ENCODE measurements at places on chromosomes 11 and 22. TPM values are rescaled to one million over a fixed set of nuclear protein-coding genes. Genes with fewer than 3 reads are reported as not detected.

- peak; percentile 41 for DNase-seq
Measured at GRCh38 chr11:72430741-72431570, 3.4 kb downstream of the CLPB start.

GRCh38 chr11:45932217-45932616 lies 9.8 kb downstream of the LARGE2 start:
- DNase-seq = no peak

- DNase-seq = no peak
Measured at GRCh38 chr11:16097543-16097942, 258.8 kb downstream of the SOX6 start.

DNA sequence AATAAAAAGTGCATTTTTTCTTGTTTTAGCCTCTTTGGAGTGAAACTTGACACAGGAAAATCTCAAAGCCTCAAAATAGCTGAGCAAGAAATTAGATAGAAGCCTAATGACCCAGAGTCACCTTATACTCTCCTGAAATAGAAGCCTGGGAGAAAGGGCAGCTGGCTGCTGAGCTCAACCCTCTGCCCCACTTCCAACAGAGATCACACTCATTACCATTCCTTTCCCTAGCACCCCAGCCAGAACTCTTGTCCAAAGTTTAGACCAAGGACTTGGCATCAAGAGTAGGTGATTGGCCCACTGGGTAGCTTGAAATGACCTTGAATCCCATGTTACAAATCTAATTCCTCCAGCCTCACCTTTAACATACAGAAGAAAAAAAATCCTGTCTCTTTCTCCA lies 62.7 kb upstream of the AMOTL1 start:
- DNase-seq = no peak

DNA sequence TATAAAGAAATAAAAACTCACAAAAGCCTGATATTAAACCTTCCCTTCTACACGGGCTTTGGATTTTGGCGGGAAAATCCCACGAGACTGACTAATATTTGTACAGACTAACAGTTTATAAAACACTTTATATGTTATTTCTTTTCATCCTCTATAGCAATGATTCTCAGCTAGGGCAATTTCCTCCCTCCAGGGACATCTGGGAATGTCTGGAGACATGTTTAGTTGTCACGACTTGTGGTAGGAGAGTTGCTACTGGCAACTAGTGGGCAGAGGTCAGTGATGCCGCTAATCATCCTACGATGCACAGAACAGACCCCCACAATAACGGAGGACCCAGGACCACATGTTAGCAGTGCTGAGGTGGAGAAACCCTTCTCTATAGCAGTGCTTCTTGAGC lies 304.8 kb upstream of the PITPNB start:
- no peak for DNase-seq

- DNase-seq = no peak
Measured at GRCh38 chr11:59219836-59220235, 7.1 kb upstream of the MPEG1 start.

DNA sequence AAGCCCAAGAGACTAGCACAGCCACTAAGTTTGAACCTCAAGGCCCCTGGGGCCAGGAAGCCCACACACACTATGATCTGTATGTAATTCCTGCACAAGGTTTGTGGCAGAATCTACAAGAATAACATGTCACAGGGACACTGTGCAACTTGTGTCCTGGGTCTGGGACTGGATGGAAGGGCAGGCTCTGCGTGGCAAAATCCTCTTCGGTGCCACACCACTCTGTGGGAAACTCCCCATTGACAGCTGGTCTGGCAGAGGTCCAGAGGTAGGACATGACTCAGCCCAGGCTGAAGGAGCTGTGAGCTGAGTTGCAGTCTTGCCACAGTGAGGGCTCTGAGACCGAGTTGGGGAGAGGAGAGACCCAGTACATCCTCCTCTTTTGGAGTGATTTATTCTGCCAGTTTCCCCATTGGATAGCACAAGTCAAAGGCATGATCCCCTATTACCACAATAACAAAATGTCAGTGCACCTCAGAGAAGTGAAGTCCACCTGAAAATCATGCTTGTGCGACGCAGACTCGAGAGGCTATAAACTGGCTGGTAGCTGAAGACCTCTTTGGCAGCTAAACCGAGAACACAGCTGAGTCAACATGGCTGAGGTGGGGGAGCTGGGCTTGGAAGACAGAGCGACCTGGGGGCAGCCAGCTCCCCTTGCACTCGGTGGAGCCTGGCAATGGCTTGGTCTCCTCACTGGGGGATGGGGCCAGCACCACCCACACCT lies 23.3 kb upstream of the SERPIND1 start:
- peak; percentile 64 for DNase-seq

DNA sequence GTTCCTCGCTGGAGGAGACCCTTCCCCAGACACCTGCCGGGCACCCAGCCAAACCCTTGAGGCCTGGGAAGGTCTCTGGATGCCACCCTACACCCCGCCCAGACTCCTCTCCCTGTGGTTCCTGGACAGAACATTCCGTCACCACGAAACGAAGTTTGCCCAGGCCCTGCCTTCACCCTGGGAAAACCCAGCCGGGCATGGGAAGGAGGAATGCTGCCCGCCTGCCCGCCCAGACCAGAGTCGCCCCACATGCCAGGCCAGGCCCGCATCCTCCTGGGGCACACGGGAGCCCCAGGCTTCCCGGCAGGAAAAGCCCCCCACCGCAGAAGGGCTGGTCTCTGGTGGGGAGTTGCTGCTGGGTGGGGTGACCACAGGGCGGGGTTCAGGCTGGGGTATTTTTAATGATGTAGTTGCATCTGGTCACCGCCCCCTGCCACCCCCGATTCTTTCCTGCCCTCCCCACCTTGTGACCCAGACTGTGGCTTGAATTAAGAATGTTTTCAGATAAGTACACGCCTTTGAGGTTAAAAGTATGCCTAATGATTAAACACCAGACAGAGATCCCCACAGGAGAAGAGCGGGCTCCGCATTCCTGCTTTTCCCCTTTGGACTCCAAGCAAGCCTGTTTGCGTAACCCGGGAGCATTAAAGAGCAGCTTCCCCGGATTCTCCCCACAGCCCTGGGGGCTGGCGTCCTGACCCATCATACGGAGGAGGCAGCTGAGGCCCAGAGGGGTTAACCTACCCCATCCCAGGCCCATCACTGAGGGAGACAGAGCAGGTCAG lies 44.6 kb upstream of the PPARA start:
- peak; percentile 85 for DNase-seq

DNA sequence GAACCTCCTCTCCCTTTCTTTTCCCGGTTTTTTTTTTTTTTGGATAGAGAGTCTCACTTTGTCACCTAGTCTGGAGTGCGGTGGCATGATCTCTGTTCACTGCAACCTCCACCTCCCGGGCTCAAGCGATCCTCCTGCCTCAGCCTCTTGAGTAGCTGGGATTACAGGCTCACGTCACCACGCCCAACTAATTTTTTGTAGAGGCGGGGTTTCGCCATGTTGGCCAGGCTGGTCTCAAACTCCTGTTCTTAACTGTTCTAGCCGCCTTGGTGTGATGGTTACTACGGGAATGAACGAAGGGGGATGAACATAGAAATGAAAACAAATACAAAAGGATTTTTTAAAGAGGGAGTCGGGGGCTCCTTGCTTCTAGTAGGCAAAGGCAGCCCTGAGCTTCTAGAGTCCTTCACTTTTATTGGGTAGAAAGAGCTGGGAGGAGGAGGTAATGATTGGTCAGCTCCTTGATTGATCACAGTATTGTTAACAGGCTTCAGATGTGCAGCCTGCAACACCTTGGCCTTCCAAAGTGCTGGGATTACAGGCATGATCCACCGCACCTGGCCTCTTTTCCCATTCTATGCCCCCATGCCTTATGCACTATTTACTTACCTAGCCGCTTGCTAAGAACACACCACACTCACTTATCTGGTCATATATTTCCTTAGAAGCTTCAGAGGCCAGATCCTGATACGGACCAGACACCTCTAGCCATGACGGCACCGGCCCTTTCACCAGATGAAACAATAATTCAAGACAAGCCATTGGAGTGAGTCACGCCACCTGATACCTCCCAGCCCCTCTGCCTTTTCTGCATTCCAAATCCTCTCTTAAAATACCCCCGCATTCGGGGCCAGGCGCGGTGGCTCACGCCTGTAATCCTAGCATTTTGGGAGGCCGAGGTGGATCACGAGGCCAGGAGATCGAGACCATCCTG lies 20.7 kb downstream of the SUSD2 start:
- DNase-seq = peak; percentile 52

GRCh38 chr11:63613517-63614135 lies 607 bp downstream of the PLAAT3 start:
- DNase-seq = peak; percentile 74

DNA sequence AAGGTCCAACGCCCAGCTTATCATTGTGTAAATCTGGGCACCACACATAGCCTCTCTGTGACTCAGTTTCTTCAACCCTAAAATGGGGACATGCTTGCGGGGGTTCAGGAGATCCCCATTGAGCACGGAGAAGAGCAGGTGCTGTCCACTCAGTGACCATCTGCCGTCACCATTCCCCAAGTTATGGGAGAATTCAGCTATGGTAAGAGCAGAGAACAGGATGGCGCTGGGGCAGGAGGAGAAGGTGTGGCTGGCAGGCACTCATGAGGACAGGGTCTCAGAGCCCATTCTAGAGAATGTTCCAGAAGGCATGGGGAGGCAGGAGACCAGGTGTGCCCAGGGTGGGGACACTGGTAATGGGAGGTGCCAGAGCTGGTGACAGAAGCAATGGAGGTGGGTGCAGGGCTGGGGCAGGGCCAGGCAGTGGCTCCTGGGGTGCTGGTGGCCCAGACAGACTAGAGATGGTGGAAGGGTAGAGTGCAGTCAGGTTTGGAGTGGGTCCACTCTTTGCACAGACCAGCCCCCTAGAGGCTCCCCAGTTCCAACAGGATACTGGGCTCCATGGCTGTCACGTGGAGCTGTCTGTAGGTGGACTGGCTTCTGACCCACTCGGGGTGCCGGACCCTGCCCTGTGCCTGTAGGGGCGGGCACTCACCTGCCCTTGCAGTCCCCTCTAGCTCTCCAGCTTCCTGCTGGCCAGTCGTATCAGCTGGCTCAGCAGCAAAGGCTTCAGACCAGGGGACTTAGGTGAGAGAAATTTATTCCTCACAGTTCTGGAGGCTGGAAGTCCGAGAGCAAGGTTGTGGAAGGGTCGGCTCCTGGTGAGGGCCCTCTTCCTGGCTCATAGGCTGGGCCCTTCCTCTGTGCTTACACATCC lies 84.7 kb downstream of the CDKN1C start:
- no peak for DNase-seq

GRCh38 chr11:65498042-65498726 lies 661 bp upstream of the MALAT1 start:
- no peak for DNase-seq

- DNase-seq = no peak
Measured at GRCh38 chr11:29256580-29256979, 760.2 kb downstream of the KCNA4 start.

- DNase-seq = no peak
Measured at GRCh38 chr22:36335621-36336020, 52.1 kb downstream of the MYH9 start.

GRCh38 chr11:123233280-123233974 lies 38.4 kb upstream of the CLMP start:
- no peak for DNase-seq

GRCh38 chr11:109939166-109939810 lies 153.9 kb upstream of the ZC3H12C start:
- DNase-seq = peak; percentile 21

DNA sequence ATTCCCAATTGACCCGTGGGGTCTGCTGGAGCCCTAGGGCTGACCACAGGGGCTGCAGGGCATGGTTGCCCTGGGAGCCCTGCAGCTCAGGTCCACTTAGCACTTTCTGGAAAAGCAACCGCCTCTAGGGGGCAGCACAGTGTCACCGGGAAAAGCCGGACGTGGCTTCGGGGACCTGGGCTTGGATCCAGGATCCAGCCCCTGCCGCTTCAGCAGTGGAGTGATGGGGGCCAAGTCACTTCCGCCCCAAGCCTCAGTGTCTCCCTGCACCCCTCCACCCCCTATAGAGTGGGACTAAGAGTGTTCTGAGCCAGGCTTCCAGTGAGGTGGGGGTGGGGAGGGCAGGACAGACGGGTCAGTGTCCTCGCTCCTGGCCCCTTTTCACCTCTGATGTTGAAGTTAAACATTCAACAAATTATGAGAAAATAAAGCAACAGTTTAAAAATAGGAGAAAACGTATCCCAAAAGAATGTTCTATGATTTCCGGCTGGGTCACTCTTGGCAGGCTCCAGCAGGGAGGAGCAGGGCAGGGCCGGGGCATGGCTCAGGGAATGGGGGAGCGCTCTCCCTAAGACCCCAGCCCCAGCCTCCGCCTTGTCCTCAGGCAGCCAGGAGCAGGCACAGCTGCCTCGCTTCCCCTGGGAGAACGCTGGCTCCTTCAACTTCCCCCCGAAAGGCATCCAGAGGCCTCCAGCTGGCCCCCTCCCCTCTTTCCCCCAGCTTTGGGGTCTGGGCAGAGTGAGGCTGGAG lies 96.5 kb upstream of the FGF3 start:
- peak; percentile 92 for DNase-seq

DNA sequence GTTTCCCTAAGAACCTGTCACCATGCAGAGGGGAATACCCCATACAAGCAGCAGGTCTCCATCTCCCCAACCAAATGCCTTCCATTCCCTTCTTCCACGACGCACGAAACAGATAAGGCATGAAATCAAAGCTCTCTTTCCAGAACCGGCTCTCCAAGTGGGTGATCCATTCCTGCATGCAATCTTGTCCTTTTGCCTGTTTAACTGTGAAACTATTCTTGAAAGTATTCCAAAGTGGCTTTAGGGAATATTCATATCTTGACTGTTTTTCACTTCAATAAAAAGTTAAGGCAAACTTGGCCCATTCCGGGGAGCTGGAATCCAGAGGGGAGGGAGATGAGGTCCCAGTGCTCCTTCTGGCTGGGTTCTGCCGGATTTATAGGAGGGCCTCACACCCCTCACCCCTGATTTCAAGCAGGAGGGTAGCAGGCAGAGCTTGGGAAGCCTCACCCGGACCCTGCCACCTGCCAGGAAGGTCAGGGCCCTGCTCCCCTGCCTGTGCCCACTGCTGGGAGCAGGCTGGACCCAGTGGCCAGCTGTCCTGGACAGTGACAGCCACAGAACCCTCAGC lies 60.9 kb downstream of the SCGB1A1 start:
- DNase-seq = no peak

DNA sequence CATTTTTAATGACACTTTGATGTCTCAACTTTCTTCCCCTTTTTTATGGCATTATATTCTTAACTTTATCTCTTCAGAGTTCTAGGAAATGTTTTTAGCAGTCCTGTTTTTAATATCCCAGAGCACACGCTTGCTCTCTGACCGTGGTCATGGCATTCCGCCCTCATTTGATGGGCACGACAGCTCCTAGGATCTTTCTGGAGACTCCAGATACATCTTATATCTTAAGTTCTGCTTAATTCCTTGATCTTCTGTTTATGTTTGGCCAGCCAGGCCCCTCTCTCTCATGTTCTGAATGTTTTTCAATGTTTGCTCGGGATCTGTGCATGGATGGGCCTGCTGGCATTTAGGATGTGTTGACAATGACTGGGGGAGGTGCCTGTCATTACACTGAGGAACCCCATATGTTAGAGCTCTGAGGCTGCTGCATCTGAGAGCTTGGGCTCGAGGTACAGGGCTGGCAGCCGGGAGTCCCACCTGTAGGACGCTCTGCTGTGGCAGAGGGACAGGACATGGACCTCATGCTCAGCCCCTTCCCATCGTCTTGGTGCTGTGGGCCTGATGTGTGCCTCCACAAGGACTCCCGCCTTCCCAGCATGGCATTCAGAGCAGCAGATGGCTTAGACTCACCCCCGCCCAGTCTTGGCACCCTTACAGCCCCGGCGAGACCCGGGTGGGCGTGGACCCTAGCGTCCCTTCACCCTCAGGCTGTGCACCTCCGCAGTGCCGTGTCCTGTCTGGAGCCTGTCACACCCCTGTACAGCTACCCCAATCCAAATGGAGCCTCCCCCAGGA lies 75.0 kb downstream of the CDKN1C start:
- no peak for DNase-seq

The C22orf31 gene
- total RNA-seq = not detected

The JAML gene
- total RNA-seq = 0.07 TPM

The GPHA2 gene
- not detected for total RNA-seq

The NXPE2 gene
- not detected for total RNA-seq

Measured in Calu3 (cell line).